Stimulated activated CD8-positive, alpha-beta memory T cell treated with anti-CD3 and anti-CD28 coated beads, Interleukin-4, amount 100 ng/mL, for 1 hour (primary cell): ENCODE measurements at places on chromosomes 3 and 15.

DNA sequence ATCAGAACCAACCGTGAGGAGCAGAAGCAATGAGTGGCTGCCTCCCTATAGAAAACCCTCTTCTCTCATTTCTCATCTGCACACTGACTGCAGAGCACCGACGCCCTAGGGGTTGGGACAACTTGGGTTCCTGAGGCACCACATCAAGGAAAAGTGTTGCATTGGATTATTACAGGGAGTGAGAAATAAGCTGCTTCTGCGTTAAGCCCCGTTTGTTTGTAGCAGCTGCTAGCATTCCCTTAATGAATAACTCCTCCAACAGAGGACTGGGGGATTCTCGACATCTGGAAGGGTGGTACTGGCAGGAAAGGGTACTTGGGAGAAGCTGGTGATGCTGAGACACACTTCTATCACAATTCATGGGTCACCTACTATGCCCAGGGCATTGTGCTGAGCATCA lies 25.3 kb upstream of the AGBL1 start:
- no peak for DNase-seq

- DNase-seq: no peak
Observed at GRCh38 chr3:156761007-156761406, 65.1 kb upstream of the LEKR1 start.

DNA sequence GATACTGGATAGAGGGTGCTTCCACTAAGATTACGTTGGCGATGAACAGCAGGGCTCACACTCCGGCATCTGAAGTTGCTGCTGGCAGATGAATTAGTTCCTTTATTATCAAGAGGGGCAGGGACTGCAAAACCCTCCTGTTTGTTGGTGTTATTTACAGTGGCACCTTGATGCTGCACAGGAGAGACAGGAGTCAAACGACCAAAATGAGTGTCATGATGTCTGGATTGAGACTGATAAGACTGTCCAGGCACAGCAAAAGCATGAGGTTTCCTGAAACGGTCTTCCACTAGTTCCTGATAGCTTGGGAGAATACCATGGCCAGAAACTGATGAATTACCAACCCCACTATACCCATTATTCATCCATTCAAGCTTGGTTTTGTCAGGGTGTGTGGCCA lies 100.8 kb upstream of the NEDD4 start:
- DNase-seq: no peak

DNA sequence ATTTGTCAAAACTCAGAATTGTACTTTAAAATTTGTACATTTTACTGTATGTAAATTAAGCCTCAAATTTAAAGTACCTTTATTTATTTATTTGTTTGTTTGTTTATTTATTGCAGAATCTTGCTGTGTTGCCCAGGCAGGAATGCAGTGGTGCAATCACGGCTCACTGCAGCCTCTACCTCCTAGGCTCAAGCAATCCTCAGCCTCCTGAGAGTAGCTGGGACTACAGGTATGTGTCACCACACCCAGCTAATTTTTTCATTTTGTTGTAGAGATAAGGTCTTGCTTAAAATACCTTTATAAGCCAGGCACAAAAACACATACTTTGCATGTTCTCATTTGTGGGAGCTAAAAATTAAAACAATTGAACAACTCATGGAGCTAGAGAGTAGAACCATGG lies 37.4 kb downstream of the CHST14 start:
- DNase-seq: no peak

DNA sequence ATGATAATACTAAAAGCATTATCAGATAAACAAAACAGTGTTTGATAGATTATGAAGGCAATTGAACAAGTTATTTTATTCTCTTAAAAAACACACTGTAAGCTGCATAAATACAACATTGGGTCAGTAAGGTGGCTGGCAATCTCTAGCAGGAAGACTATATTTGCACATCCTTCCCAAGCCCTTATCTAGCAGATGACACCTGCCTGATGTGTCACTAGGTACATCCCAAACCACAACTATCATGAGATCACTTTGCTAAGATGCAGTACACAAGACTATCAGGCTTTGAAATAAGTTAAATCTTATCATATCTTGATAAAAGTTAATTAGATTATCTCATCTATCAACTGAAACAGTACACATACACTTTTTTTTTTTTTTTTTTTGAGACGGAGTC lies 417.4 kb downstream of the MECOM start:
- no peak for DNase-seq

GRCh38 chr3:122533931-122534334 lies 19.2 kb upstream of the KPNA1 start:
- DNase-seq: no peak

DNA sequence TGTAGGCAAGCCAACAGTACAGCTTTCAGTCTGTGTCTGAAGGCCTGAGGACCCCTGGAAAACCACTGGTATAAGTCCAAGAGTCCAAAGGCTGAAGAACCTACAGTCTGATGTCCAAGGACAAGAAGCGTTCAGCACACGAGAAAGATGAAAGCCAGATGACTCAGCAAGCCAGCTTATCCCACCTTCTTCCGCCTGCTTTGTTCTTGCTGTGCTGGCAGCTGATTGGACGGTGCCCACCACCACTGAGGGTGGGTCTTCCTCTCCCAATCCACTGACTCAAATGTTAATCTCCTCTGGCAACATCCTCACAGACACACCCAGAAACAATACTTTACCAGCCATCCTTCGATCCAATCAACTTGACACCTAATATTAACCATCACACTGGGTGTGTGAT lies 59.0 kb upstream of the PDZRN3 start:
- no peak for DNase-seq

DNA sequence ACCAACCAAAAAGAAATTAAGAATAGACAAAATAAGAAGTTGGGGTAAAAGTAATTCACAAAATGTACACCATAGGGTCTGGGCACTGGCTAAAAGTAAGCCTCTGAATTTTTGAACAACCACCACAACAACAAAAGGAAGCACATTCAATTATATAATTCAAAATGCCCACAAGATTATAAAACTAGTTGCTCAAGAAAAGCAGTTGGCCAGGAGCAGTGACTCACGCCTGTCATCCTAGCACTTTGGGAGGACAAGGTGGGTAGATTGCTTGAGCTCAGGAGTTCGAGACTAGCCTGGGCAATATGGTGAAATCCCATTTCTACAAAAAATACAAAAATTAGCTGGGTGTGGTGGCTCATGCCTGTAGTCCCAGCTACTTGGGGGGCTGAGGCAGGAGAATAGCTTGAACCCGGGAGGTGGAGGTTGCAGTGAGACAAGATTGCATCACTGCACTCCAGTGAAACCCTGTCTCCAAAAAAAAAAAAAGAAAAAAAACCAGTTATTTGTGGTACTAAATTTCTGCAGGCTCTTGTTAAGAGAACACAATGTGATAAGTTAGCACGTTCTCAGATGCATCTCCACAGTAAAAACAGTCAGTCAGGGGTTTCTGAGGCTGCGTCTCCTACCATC lies 6.6 kb upstream of the ATP11B start:
- DNase-seq: no peak

- DNase-seq: no peak
Observed at GRCh38 chr3:2862366-2862765, 247.8 kb downstream of the IL5RA start.

GRCh38 chr15:49901321-49901720 lies 217.7 kb downstream of the ATP8B4 start:
- DNase-seq: no peak
